ENCODE measurements at places on chromosomes 2 and 18.

GRCh38 chr18:477565-477964, 22.9 kb downstream of the COLEC12 start:
- no peak for DNase-seq

- DNase-seq = no peak
These were observed 34.6 kb downstream of the TGFBRAP1 start for GRCh38 chr2:105294844-105295481.

- DNase-seq = no peak
These were observed 104.2 kb downstream of the LRRC30 start for GRCh38 chr18:7334973-7335568.

DNA sequence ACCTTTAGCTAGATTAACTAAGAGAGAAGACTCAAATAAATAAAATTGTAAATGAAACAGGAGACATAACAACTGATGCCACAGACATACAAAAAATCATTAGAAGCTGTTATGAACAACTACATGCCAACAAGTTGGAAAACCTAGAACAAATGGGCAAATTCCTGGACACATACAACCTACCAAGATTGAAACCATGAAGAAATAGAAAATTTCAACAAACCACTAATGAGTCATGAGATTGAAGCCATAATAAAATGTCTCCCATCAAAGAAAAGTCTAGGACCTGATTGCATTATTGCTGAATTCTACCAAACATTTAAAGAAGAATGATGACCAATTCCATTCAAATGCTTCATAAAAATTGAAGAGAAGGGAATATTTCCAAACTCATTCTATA, 54.3 kb downstream of the ST3GAL5 start:
- no peak for DNase-seq

DNA sequence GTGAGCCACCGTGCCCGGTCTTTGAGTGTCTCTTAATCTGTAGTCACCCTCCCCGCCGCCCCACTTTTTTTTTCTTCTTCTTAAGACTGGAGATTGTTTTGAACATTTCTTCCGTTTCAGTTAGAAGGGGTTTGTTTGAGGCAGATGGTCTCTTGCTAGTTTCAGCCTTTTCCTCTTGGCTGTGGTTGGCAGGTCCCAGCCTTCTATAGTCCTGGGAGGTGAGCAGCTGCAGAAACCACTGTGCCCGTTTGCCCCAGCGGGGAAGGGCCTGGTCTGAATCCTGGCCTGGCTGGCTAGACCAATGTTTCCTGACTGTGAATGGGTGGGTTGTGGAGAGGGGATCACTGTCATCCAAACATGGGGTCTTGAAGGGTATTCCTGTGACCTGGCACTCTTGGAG, 30.1 kb upstream of the MCFD2 start:
- no peak for DNase-seq

DNA sequence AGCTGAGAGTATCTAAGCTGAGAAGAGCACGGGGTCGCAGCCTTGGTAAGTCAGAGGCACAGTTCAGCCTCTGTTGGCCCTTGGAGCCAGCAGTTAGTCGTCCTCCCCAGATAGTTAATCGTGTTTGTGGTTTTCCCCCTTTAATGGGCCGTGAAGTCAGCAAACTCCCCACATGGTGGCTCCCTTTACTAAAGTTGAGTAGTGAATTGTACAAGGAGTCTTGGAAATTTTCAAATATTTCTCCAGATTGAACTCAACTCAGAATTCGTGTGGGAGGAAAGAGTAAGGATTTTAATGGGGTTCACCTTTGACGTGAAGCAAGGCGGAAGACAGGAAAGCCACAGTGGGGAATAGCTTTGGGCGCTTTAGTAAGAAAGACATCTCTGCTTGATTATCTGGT, 2.4 kb upstream of the ADCYAP1 start:
- DNase-seq = no peak

DNA sequence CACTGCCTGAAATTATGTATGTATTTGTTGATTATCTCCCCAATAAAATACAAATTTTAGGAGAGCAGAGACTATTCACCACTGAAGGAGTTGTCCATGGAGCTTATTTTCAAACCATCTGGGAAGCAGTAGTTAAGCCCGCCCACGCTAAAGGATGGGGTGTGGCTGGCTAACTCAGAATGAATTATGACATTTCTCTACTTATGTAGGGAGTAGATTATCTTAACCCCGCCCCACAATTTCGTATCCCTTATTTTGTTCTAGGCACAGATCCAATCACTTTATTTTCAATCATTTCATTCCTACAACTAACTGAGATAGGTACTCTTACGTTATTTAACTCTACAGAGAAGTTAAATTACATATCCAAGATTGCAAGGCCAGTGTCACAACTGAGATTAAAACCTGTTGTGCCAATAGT, 1.4 kb upstream of the LAPTM4A start:
- DNase-seq = no peak

- no peak for DNase-seq
These were observed 91.1 kb downstream of the CABLES1 start for GRCh38 chr18:23226391-23226790.

- DNase-seq = no peak
These were observed 412.6 kb downstream of the PTPRM start for GRCh38 chr18:7979714-7980113.

- DNase-seq = no peak
These were observed at the start of gene DYSF for GRCh38 chr2:71453404-71454220. Gene DYSF (plus strand): TSS chr2:71453561.

DNA sequence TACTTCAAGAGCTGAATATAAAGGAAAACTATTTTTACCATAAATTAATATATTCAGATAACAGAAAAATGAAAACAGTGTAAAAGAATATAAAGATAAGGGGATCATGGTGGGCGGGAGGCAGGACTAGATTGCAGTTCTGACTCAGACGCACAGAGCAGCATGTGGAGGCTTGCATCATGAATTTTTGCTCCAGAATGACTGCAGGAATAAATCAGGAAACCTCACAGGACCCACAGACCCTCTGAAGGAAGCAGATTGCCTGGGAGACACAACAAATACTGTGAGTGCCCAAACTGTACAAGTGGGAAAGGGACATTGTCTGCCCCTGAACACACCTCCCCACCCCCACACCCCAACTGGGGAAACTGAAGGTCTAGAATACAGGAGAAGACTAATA, 19.2 kb upstream of the SIGLEC15 start:
- no peak for DNase-seq

DNA sequence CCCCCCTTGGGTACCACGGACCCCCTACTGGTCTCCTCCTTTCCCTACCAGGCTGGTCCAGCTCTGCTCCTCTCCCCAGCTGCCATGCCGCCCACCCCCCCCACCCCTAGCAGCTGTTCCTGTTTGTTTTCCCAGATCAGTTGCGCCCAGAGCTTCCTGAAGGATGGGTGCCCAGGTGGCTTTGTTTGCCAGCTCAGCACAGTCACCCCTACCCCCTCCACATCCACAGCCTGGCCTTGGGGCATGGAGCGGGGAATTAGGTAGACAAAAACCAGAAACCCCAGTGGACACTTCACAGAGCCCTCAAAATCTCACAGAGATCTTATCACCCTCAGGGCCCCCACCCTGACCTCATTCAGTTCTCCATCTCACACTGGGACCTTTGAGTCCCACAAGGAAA, 3.7 kb upstream of the CRYBA2 start:
- no peak for DNase-seq

DNA sequence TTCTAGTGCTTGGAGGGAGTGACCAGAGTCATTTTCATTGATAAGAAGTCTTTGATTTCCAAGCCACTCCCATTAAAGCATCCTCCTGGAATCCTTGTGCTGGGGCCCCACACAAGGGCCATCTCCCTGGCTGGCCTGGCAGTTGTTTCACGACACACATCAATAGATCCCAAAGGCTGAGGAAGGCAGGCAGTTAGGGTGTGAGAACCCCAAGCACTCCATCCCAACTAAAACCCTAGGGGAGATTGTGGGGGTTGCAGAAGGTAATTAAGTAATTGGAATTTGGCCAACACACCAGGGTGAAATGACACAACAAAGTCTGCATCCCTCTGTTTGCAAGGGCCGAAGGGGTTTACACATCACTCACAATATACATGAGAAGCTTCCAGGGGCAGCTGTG, 578.1 kb upstream of the SYT4 start:
- DNase-seq = no peak

- no peak for DNase-seq
These were observed 16.3 kb upstream of the MFF start for GRCh38 chr2:227308784-227309183.

GRCh38 chr2:213151437-213152064, at the start of gene IKZF2:
Gene IKZF2 (minus strand): TSS chr2:213151612. CDS start chr2:213148629, 2,983 bp downstream.
- peak; percentile 45 for DNase-seq

DNA sequence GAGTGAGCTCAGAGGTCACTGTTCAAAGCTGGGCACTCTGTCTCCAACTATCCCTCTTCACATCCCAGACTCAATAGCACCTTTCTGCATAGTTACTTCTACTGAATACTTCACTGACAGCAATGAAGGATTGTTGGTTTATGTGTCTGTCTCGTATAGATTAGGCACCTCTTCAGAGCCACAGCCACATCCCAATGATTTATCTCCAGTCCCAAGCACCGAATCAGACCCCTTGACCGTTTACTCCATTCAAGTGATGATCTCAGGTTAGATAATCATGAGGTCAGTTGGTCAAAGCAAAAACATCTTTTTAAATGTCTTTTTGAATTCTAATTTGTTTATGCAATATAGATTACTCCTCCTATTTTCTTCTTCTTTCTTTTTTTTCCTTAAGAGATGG, 14.7 kb downstream of the NEDD4L start:
- DNase-seq = no peak

Measured in stimulated activated CD8-positive, alpha-beta memory T cell treated with anti-CD3 and anti-CD28 coated beads, Interleukin-15, amount 100 ng/mL, for 24 hours (primary cell).